ENCODE measurements at places on chromosomes 5 and 9.

DNA sequence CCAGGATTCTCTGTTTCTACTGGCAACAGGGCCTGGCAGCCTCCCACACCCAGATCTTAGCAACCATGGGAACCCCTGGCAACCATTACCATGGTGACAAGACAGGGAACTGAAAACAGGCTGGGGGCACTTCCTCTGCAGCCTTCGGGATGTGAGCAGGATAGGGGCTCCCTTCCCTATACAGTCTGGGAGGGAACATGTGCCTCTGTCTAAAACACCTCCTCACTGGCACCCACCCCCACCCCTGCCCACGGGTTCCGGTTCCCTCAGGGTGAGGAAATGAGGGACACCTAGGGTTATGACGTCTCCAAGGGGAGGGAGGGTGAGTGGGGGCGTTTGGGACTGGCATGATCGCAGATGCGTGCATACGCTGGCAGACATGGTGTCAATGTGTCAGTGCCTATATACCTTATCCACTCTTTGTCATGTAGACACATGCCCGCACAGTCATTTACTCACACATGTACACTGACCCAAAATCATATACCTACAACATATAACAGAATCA is 3.0 kb upstream of the DNAJB5 start:
- peak; percentile 79 for DNase-seq

DNA sequence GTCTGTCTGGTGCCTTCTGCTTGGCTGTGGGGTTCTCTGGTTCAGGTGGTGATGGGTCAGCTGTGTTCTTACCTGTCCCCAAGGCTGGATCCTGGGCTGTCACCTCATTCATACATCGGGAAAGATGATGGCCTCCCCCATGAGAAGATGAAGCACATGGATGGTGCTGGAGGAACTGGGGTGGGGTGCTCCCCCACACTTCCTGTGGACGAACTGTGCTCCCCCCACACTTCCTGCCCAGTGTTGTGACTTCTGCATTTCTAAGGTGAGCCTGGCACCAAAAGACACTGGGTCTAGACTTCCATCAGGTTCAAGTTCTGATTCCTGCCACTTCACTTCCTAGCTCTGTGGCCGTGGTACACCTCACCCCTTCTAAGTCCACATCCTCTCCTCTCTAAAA is 4.3 kb upstream of the SURF6 start:
- DNase-seq = no peak

GRCh38 chr5:9624196-9624947 is 5.8 kb downstream of the TAS2R1 start:
- no peak for DNase-seq

DNA sequence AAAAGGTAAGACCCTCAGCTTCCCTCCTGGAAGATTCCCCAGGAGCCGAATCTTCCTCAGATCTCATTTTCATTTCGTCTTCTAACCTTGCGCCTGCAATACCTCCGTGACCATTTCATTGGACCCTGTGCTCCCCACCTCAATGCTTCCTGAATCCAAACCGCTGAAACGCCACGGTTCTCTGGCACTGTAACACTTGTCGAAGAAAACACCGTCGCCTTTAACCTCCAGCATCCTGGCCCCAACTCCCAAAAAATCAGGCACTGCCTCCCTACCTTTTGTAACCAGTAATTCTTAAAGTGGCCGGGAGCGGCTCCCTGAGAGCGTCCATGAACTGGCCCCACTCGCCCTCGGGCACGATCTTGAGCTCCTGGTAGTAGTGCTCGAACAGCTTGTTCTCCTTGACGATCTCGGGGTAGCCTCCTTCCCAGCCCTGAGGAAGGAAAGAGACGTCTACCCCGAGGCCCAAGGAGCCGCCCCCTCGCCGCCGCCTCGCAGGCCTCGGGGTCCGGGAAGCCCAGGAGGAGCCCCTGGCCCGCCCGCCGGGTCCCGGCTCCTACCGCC is 438 bp downstream of the NSUN2 start:
- DNase-seq = no peak

GRCh38 chr5:115170134-115170928 is 623 bp upstream of the TRIM36 start:
- peak; percentile 31 for DNase-seq

DNA sequence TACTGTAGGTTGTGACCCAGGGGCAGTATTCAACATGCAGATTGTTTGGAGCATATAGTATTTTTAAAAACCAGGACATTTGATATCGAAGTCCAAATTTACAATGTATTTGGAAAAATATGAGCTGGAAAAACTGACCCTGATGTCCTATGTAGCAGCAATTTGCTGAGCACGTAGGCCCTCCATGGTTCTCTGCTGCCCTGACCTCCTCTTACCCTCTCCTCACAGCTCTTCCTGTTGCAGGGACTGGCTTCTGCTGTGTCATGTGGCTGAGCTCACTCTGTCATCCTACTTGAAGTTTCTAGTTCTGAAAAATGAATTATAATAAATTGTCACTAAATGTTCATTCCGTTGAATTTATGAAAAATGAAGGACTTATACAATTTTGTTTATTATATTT is 4.1 kb upstream of the ASPN start:
- no peak for DNase-seq
